Stimulated activated CD8-positive, alpha-beta memory T cell treated with anti-CD3 and anti-CD28 coated beads, Interleukin-4, amount 100 ng/mL, for 24 hours (primary cell): ENCODE measurements at places on chromosomes 7 and 10.
A peak's percentile ranks its signal among the peaks of the same experiment; 100 is the strongest.

DNA sequence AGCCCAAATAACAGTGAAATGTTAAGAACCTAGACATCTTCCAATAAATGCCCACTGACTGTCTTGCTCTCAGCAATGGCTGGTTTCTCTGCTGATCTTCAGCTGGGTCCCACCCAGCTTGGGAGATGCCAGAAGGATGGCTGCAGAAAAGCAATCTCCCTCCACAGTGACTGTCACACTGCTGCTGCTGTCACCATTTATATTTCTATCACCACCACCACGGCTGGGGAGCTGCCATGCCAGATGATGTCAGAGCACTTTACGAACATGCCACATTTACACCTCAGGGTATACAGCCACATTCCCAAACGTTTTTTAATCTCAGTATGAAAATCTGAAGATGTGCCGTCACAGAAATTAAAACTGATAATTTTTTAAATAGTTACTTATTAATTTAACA lies 29.8 kb upstream of the FRMD4A start:
- DNase-seq, result no peak

- DNase-seq, result no peak
Measured at GRCh38 chr7:26153241-26153822, 1.3 kb downstream of the NFE2L3 start.

DNA sequence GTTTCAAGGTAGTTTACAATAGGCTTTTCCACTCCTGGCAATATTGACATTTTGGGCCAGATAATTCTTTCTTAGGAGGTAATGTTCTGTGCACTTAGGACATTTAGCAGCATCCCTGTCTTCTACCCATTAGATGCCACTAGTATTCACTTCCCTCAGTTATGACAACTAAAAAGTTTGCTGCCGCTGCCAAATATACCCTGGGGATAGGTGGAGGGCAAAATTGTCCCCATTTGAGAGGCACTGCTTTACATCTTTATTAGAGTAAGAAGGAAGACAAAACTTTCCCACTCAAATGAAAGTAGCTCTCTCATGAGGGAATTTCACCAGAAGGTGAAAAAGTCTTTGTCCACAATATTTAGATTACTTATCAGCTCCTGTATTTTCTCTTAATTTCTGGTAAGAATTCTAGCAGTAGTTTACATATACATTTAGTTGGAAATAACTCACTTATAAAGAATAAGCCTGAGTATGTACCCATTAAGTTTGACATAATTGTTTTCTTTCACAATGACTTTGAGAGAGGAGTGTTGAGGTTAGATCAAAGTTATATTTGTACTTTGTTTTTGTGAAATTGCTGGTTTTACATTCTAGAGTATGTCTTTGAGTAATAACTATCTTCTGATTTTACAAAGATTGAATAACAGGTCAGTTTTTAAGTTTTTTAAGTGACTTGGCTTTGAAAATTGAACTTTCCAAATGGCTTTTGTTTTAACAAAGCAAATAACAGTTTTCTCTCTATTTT lies 46.0 kb downstream of the HELLS start:
- DNase-seq, result no peak

- DNase-seq, result no peak
Measured at GRCh38 chr10:122162671-122163173, 108.4 kb upstream of the BTBD16 start.

GRCh38 chr10:17784688-17785087 lies 24.5 kb upstream of the MRC1 start:
- no peak for DNase-seq

- no peak for DNase-seq
Measured at GRCh38 chr10:124740369-124741280, 3.6 kb downstream of the FAM53B start.

GRCh38 chr7:139718859-139719258 lies 58.9 kb downstream of the HIPK2 start:
- DNase-seq, result no peak

GRCh38 chr10:18681366-18681765 lies 22.1 kb downstream of the ARL5B start:
- no peak for DNase-seq

DNA sequence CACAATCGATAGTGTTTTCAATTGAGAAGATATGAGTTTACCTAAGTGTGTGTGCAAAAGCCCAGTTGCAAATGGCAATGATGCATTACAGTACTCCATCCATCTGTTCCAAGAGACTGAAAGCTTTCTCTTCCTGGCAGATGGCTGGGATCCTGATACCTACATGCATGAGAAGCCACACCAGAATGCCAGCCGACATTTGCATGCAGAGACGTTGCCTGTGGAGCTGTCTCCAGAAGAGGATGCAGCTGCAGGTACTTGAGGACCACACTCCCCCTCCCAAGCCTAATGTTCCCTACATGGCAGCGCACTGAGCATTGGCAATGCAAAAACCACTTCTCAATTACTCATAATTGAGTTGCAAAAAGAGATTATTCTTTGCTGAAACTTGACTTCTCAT lies 332.1 kb downstream of the WDR11 start:
- no peak for DNase-seq

GRCh38 chr7:130845581-130846085 lies 111.6 kb upstream of the KLF14 start:
- no peak for DNase-seq

GRCh38 chr10:3477683-3478082 lies 305.1 kb upstream of the PITRM1 start:
- no peak for DNase-seq

GRCh38 chr7:132532281-132532680 lies 44.0 kb downstream of the PLXNA4 start:
- DNase-seq, result no peak

GRCh38 chr10:121036431-121036830 lies 185.3 kb downstream of the WDR11 start:
- DNase-seq, result no peak

GRCh38 chr10:112446055-112446854 lies 459 bp downstream of the ZDHHC6 start:
- DNase-seq, result no peak

DNA sequence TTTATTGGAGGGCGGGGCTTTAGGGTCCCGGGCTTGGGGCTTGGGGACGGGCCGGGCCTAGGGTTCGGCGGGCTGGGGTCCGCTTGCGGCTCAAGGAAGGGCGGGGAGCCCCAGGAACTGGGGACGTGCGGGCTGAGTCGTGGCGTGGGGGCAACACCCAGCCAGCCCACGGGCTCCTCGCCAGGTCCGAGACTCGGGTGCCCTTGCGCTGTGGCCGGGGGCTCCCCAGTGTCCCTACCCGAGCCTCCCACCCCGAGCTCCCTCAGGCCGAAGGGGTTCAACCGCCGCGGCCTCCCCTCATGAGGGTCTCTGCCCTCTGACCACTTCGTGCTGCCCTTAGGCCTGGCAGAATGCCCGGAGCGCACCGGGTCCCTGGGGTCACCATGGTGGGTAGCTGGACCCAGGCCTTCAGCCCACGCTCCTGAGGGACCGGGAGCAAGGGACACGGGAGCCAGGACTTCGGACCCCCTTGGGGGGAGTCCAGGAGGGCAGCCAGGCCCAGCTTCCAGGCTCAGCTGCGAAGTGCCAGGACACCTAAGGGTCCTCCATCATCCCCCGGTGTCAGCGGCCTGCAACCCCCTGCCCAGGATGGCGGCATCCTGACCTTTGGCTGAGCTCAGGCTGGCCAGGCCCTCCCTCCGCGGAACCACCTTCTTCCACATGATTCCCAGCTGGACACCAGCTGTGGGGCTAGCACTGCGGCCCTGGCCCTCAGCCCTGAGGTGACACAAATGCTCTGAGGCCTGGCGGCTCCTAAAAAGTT lies 524 bp upstream of the FUOM start:
- no peak for DNase-seq

DNA sequence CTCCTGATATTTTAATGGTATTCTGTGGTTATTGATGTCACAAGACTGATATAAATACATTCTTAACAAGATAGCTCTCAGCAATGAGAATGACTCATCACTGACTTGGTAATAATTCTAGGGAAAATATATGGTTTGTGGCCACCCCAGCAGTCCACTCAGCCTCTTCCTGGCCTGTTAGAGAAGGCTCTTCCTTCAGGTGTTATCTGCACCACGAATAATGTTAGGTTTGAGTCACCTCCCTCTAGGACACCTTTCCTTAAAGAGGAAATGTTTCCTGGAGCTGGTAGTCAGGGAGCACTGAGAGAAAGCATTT lies 163.3 kb downstream of the SVIL start:
- no peak for DNase-seq

- no peak for DNase-seq
Measured at GRCh38 chr10:92688927-92689662, 660 bp upstream of the HHEX start.

DNA sequence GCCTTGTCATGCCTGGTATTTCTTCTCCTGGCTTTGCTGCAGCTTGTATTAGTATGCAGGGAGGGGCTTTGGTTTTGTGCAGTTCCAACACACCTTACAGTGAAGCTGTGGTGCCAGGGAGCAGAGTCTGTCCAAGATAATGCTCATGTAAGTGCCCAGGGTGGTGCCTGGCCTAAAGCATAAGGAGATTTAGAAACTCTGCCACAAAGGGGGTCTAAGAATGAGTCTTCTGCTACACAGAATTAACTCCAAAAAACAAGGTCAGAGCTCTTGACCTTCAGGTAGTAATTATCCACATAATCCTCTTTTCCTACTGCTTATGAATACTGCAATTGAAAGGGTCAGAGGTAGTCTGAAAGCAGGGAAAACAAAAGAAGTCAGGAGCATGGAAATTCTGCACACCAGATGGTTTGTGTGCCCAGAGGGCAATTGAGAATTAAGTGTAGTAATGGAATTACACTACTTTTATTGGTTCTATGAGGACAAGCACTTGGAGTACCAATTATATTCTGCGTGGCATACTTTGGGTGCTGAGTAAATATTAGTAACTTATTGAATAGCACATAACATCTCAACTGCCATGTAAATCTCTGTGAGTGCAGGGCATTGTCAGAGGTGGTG lies 121.5 kb downstream of the KAT6B start:
- DNase-seq, result no peak

DNA sequence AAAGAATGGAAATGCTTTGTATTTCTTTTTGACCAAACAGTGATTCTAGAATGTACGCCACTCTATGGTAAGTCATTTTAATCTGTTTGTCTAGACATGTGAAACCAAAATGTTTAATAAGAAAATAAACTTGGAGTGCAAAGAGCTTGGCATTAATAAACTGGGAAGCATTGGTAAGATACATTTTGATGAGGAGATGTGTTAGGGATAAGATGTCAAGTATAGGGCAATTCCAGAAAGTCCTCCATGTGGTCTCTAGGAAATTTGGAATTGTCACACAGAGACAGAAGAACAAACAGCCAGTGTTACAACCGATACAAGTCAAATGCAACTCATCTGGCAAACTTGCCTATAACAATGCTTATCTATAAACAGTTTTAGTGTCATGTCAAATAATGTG lies 410.7 kb upstream of the SEMA3A start:
- DNase-seq, result no peak

GRCh38 chr7:122123746-122124145 lies 20.3 kb downstream of the AASS start:
- no peak for DNase-seq

GRCh38 chr7:127850195-127850594 lies 181.0 kb downstream of the LRRC4 start:
- no peak for DNase-seq

DNA sequence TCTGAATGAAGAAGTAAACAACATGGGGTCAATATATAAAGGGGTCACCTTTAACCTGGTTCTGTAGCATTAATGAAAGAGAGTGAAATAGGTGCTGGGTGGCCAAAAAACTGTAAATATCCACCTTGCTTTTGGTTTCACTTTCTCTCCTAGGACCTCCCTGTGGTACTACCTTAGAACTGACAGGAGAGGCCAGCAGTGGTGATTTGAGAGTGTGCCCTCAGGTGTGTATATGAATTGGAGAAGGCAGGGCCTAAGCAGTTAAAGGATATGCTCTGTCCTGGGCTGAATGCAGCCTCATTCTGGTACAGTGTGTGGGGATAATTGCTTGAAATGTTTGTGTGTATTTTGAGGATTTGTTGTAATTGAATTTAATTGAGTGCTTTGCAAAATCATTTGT lies 62.0 kb downstream of the BBS9 start:
- no peak for DNase-seq

DNA sequence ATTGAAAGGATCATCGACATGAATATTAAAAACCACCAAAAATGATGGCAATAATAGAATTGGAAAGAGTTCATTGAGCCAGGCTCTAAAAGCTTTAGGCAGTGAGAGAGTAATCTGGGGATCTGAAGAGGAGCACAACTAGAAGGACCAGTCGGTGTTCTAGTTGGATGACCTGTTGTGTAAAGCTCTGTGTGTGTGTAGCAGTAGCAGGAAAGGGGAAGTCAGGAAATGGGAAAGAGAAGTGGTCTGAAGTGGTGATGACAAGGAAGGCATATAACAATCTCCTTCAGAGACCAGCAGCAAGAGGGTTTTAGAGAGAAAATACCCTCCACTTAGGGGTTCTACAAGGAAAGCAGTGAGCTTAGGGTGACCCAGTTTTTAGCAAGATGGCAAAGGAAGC lies 539.2 kb downstream of the HTR7 start:
- DNase-seq, result no peak

DNA sequence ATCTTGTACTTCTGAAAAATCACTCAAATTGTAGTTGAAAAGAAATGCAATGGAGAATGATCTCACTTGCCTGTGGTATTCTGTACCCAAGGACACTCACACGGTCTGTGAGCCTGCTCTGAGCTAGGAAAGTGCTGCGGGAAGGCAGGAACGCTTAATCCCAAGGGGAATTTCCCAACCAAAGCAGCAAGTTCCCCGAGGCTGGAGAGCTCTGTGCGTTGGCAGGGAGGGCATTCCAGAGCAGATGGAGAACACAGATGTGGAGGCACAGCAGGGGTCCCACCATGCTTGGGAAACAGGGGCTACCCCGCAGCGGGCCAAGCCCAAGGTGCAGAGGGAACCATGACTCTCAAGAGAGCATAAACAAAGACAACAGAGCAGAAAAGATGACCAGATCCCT lies 13.6 kb downstream of the SVIL start:
- no peak for DNase-seq

DNA sequence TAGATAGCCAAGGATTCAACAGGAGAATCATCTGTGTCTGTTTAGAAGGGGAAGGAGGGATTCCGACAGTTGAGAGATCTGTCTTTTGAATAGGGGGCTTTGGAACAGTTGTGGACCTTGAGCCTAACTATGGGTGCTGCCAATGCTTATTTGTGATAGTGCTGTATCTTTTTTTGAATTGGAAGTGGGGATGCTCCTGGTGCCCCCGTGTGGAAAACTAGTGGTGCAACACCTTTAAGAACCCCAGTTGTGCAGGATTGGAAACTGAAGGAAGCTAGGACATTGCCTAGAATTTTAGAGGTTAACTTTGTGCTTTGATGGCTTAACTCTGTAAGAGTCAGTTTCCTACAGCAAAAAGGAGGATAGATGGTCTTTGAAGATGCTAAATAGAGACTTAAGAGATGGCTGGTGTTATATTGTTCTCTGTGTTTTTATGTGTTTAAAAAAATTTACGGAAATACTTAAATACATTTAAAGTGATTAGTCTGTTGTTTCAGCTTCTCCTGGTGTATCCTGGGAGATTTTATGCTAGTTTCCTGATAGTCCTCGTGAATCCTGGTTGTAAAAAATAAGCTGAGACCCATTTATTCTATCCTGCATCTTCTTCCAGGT lies 69.3 kb downstream of the AP3M1 start:
- DNase-seq, result peak; percentile 8
